ENCODE measurements at places on chromosomes 13 and 19. TPM values are rescaled to one million over a fixed set of nuclear protein-coding genes. Genes with fewer than 3 reads are reported as not detected.
A peak's percentile ranks its signal among the peaks of the same experiment; 100 is the strongest.

Gene NLRP5
- total RNA-seq, result not detected

DNA sequence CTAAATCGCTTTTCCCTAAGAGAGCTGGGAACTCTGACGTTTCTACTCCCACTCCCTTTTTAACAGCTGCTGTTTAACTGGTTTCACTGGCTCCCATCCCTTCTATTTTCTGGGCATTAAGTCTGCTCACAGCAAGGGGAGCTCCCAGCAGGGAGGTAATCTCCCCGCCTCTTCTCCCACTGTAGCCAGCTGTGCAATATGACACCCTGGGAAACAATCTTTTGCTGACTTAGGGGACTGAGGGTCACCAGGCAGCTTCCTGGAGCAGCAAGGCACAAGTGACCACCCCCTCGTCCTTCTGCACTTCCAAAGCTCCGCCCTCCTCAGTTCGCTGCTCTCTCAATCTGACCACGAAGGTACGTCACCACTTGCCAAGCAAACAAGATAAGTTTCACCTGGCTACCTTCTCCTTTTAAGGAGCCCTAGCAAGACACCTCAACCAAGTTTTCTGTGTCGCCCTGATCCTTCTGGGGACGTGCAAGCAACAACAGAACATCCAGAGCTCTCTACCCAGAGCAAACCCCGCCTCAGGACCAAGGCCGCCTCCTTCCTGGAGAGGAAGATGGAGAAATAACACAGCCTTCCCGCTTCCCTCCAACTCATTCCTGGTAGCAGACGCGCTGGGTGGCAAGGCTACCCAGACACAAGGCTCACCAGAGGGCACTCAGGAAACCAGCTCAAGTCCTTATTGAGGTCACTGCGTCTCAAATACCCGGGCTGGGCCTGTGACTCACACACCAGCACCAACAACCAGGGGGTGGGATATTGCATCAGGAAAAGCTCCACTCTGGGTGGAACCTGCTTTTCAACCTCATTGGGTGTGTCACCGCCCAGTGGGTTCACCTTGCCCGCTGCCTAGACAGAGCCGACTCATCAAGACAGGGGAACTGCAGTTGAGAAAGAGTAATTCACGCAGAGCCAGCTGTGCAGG, 92.4 kb downstream of the STK24 start:
- H3K36me3 ChIP-seq, result no peaks in the 10 kb centered on the region
- no peak overlapping the region for H3K4me3 ChIP-seq
- peaks cover 65% of the 10 kb centered on the region for H3K4me1 ChIP-seq
- no peaks in the 10 kb centered on the region for H3K27me3 ChIP-seq

DNA sequence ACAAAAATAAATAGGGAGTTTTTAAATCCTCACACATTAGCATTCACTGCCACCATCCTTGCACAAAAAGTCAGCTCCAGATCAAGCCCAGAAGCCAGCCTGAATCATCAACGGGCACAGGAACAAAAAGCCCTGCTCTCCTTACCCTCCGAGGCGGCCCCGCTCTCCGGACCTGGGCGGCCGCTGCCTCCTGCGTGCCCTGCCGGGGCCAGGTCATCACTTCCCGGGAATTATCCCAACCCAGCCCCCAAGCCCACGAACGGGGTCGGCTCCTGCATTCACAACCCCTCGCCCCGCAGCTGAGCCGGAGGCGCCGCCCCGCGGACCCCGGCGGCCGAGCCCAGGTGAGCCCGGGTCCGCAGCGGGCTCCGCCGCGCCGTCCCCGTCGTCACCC, 754 bp downstream of the DNAJB1 start:
- H3K27me3 ChIP-seq, result no peaks in the 10 kb centered on the region
- DNase-seq, result no peak
- peak overlapping the region; percentile 100 for H3K27ac ChIP-seq
- H3K36me3 ChIP-seq, result peaks cover 24% of the 10 kb centered on the region
- peak overlapping the region; percentile 98 for H3K4me3 ChIP-seq
- H3K4me1 ChIP-seq, result no peaks in the 10 kb centered on the region

- no peaks in the 10 kb centered on the region for H3K4me1 ChIP-seq
- H3K27me3 ChIP-seq, result no peaks in the 10 kb centered on the region
- H3K4me3 ChIP-seq, result peak within 1 kb of the TSS; percentile 77
- H3K36me3 ChIP-seq, result no peaks in the 10 kb centered on the region
Observed at GRCh38 chr19:35545001-35545854, at the start of gene TMEM147. Gene TMEM147 (plus strand): TSS chr19:35545626. CDS start chr19:35545740, 114 bp downstream.

DNA sequence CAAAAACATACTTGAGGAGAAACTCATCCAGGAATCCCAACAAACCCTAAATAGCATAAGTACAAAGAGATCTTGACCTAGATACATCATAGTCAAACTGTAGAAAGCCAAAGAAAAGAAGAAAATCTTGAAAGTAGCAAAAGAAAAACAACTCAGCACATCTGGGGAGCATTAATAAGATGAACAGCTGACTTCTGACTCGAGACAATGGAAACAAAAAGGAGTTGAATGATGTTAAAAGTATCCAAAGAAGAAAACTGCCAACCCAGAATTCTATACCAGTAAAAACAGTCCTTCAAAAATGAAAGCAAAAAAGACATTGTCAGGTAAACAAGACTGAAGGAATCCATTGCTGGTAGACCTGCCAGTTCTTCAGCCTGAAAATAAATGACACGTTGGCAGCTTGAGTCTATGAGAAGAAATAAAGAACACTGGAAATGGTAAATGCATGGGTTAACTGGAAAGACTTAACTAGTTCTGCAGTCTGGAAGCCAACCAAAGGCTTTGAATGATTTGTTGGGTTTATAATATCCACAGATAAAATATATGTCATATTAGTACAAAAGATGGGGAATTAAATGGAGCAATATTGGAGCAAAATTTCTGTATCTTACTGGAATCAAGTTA, 46.8 kb downstream of the TSSK6 start:
- H3K4me1 ChIP-seq, result no peaks in the 10 kb centered on the region
- H3K27me3 ChIP-seq, result no peaks in the 10 kb centered on the region
- peaks cover 10% of the 10 kb centered on the region for H3K36me3 ChIP-seq

GRCh38 chr13:97283888-97284287, 61.8 kb downstream of the MBNL2 start:
- H3K27ac ChIP-seq, result peak overlapping the region; percentile 82
- DNase-seq, result no peak
- no peaks in the 10 kb centered on the region for H3K4me1 ChIP-seq
- no peaks in the 10 kb centered on the region for H3K27me3 ChIP-seq

DNA sequence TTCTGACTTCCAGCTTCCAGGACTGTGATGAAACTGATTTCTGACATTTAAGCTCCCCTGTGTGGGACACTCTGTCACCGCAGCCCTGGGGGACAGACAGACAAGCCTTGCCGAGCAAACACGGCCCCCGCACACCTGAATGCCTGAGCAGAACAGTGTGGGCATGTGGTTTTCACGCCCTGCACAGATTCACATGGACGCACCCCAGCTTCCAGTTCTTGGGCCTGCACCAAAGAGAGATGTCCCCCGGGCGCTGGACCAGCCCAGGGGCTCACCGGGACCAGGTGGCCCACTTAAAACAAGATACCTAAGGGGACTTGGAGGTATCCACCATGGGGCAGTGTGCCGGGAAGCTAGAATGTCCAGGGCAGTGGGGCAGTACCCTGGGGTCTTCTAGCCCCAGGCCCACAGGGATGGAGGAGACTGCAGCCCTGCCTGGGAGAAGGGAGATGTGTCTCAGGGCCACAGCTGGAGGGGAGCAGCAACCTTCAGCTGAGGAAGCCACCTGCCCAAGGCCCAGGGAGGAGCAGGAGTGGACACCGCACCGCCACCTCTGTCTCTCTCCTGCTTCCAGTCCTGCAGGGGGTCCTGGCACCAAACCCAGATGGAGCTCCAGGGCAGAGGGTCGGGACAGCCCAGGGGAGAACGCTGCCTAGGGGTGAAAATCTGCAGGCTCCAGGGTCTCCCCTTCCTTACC, 50.5 kb downstream of the SOX1 start:
- no peak for DNase-seq
- no peaks in the 10 kb centered on the region for H3K4me1 ChIP-seq
- H3K27me3 ChIP-seq, result no peaks in the 10 kb centered on the region
- H3K4me3 ChIP-seq, result no peak overlapping the region
- H3K27ac ChIP-seq, result no peak overlapping the region

Gene MBD3L3
- total RNA-seq, result not detected

DNA sequence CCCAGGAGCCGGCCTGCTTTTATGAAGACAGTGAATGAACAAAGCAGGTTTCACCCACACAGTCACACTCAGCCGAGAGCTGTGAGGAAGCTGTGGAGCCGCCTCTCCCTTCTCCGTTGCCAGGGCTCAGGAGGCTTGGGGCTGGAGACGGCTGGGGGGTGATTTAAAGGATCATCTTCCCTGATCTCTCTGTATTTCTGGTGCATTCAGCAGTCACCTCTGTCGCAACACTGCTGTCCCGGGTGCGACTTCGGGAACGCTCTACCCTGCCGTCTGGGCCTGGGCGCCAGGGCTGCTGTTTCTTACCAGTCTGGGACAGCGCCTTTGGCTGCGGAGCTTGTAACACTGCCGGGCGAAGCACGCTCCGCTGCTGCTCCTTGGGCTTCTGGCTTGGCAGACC, 18.1 kb downstream of the CAPS start:
- H3K27me3 ChIP-seq, result no peaks in the 10 kb centered on the region
- no peak for DNase-seq
- H3K4me3 ChIP-seq, result no peak overlapping the region
- H3K4me1 ChIP-seq, result no peaks in the 10 kb centered on the region
- H3K27ac ChIP-seq, result no peak overlapping the region
- no peaks in the 10 kb centered on the region for H3K36me3 ChIP-seq

DNA sequence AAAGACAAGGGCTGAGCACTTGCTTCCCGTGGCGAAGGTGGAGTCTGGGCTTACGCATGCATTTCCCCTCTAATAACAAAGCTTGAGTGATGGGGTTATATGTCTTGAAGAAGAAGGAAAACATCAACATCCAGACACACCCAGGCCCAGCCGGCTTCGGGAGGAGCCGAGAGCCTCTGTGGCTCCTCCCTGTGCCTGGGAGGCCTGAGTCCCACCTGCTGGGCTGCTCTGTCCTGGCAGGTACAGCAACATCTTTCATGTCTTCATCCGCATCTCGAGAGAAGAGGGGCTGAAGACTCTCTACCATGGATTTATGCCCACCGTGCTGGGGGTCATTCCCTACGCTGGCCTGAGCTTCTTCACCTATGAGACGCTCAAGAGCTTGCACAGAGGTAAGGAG, 30.6 kb downstream of the TMEM161A start:
- no peak for DNase-seq
- H3K27me3 ChIP-seq, result no peaks in the 10 kb centered on the region
- H3K36me3 ChIP-seq, result no peaks in the 10 kb centered on the region
- H3K4me1 ChIP-seq, result no peaks in the 10 kb centered on the region

GRCh38 chr13:59340581-59340980, 823.1 kb downstream of the DIAPH3 start:
- no peak overlapping the region for H3K4me3 ChIP-seq
- DNase-seq, result no peak
- H3K4me1 ChIP-seq, result no peaks in the 10 kb centered on the region
- H3K27ac ChIP-seq, result no peak overlapping the region

- no peaks in the 10 kb centered on the region for H3K27me3 ChIP-seq
- peaks cover 1% of the 10 kb centered on the region for H3K36me3 ChIP-seq
- H3K4me3 ChIP-seq, result peak overlapping the region; percentile 67
- peaks cover 14% of the 10 kb centered on the region for H3K4me1 ChIP-seq
- peak overlapping the region; percentile 49 for H3K27ac ChIP-seq
Observed at GRCh38 chr19:4007836-4008539, 452 bp downstream of the PIAS4 start.

Gene PSG6
- total RNA-seq, result not detected

- no peak overlapping the region for H3K4me3 ChIP-seq
- DNase-seq, result no peak
- H3K27ac ChIP-seq, result no peak overlapping the region
- H3K27me3 ChIP-seq, result no peaks in the 10 kb centered on the region
- H3K36me3 ChIP-seq, result no peaks in the 10 kb centered on the region
Observed at GRCh38 chr13:24232474-24232873, 72.0 kb downstream of the SPATA13 start.

Gene OR7C1
- total RNA-seq, result not detected

DNA sequence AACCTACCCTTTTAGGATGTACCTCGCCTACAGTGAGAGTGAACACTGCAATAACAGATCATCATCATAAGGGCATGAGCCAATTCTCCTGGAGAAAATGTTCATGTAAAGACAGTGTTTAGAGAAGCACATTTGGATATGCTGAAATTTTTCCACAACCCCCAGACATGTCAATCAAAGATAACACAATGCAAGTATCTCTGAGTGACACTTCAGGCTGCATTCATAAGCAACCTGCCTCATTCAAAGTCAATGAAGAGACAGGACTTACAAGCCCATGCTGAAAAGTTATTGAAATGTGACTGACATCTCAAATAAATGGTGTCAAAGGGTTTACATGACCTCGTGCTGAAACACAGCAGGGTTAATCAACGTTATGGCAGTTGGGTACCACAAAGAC, 102.0 kb downstream of the PCDH9 start:
- no peaks in the 10 kb centered on the region for H3K4me1 ChIP-seq
- no peak overlapping the region for H3K27ac ChIP-seq
- no peaks in the 10 kb centered on the region for H3K27me3 ChIP-seq
- H3K4me3 ChIP-seq, result no peak overlapping the region
- H3K36me3 ChIP-seq, result no peaks in the 10 kb centered on the region
- DNase-seq, result no peak

- H3K36me3 ChIP-seq, result no peaks in the 10 kb centered on the region
- no peaks in the 10 kb centered on the region for H3K4me1 ChIP-seq
- H3K4me3 ChIP-seq, result no peak overlapping the region
- no peak for DNase-seq
Observed at GRCh38 chr13:48275507-48275906, 28.0 kb upstream of the RB1 start.

DNA sequence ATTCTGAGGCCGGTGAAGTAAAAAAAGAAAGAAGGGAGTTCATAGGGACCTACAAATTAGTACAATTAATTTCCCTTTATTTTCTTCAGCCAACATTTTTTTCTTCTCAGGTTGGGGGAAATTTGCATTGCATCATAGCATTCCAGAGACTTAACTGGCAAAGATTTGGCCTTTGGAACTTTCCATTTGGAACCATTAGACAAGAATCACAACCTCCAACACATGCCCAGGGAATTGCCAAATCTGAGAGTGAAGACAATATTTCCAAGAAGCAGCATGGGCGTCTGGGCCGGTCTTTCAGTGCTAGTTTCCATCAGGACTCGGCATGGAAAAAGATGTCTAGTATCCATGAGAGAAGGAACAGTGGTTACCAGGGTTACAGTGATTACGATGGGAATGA, 6.4 kb upstream of the ERCC5 start:
- DNase-seq, result no peak
- no peak overlapping the region for H3K4me3 ChIP-seq
- H3K36me3 ChIP-seq, result peaks cover 7% of the 10 kb centered on the region
- no peaks in the 10 kb centered on the region for H3K27me3 ChIP-seq

- peak overlapping the region; percentile 63 for H3K27ac ChIP-seq
- DNase-seq, result no peak
- no peaks in the 10 kb centered on the region for H3K36me3 ChIP-seq
- peak overlapping the region; percentile 91 for H3K4me3 ChIP-seq
Observed at GRCh38 chr19:10402441-10403038, 802 bp downstream of the CDC37 start.

GRCh38 chr13:37985281-37985680, 115.7 kb upstream of the TRPC4 start:
- H3K27ac ChIP-seq, result no peak overlapping the region
- H3K27me3 ChIP-seq, result no peaks in the 10 kb centered on the region
- H3K36me3 ChIP-seq, result no peaks in the 10 kb centered on the region
- H3K4me3 ChIP-seq, result no peak overlapping the region
